ENCODE measurements at places on chromosomes 1 and 21. TPM values are rescaled to one million over a fixed set of nuclear protein-coding genes. Genes with fewer than 3 reads are reported as not detected.
A peak's percentile ranks its signal among the peaks of the same experiment; 100 is the strongest.

DNA sequence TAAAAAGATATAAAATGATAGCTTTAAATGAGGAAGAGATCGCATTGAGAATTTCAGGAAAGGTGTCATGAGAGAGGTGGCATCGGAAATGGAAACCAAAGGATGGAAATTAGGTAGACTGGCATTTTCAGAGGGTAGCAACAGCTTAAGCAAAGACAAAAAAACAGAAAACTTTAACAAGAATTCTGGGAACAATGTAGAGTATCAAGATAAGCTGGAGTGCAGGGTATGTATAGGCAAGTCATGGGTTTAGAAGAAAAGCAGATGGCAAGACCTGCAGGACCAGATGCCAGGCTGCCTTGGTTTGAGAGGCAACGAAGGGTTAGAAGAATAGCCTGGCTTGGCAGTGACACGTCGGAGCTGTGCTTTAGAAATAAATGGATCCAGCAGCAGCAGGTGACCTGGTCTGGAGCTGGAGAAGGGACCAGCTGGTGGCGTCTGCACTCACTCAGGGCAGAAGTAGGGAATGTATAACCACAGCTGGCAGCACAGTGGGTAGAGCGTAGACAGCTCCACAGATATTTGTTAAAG is 149.4 kb upstream of the TIAM1 start:
- no peak for DNase-seq

DNA sequence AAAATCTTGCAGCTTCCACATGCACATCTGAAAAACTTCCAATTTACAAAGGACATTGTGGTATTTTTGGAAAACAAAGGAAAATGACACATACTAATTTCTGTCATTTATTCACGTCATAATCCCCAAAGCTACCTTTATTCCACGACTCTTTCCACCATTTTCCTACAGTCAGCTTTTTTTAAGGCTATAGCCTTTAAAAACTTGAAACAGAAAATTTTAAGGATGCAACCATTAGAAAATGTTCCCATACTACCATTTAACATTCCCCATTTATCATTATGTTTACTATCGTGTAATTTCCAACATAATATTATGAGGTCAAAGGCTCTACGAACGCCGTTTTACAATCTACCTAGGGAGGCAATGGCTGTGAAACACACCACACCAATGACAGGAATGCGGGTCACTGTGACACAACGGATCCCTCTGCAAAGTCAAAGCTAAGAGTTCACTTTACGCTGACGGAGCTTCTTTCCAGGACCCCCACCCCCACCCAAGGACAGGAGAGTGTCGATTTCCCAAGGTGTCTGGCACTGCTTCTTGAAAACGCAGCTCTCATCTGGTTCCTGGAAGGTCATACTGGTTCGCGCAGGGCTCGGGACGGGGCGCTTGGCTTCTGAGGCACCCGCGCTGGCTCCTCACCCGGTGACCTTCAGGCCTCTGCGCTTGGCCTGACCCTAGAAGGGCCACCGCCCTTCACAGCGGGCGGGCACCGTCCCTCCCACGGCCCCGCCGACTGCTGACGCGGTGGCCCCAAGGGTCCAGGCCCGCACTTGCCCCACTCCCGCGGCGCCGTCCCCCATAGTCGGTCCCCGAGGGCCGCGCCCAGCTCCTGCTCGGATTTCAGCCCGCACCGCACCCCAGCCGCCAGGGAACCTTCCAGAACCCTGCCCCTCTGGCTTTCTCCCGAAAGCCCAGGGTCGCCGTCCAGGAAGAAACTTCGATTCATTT is 50.5 kb upstream of the ATF3 start:
- peak; percentile 80 for DNase-seq

- DNase-seq, result no peak
These were observed 18.9 kb downstream of the NECAP2 start for GRCh38 chr1:16459352-16459925.

GRCh38 chr21:41010101-41010435 is 157.9 kb upstream of the BACE2 start:
- no peak for DNase-seq

- DNase-seq, result no peak
These were observed 10.8 kb upstream of the MYOC start for GRCh38 chr1:171663036-171663853.

- peak; percentile 90 for DNase-seq
These were observed 23.8 kb upstream of the ECE1 start for GRCh38 chr1:21313886-21314721.

DNA sequence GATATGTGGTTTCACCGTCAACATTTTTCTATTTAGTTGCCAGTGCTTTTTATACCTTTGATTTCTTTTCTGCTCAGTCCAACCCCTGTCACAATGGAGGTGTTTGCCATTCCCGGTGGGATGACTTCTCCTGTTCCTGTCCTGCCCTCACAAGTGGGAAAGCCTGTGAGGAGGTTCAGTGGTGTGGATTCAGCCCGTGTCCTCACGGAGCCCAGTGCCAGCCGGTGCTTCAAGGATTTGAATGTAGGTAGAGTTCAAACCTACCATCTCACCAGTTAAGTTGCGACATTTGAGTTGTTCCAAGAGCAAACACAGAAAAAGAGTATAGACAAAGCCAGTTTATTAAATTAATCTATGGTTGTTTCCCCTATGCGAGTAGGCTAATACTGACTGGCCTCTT is 161.3 kb downstream of the CRB1 start:
- no peak for DNase-seq

DNA sequence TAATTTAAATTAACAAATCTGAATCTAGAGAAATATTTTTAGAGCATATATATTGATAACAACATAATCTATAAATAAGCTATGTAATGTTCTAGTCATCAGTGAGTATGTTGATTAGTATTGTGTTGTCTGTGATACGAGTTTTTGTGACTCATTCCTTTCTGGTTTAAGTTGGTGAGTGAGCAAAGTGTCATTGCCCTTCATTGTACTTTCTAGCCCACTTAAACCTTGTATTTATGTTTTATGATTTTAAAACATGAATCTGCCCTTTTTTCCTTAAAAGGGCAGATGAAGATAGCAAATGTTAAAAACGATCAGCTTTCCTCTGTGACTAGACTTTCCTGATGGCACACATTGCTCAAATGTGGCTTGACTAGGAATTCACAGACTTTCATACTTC is 38.5 kb downstream of the MACO1 start:
- no peak for DNase-seq

DNA sequence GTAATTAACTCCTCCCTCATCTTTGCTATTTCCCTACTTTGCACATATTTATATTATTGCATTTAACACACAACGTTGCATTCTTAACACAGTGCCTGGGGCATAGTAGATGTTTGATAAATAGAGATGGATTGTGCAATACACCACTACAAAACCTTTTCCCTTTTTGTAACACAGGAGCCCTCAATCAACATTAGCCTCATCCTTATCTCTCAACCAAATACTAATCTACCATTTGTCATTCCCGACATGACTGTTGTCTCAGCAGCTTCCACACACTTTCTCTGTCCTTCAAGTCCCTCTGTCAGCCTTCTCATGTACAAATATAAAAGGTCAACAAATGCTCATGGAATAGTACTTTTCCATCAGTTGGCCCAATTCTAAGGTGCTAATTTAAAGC is 78.9 kb upstream of the KCNK2 start:
- no peak for DNase-seq

- no peak for DNase-seq
These were observed 160.1 kb upstream of the CSF3R start for GRCh38 chr1:36642802-36643201.

GRCh38 chr1:215375381-215375780 is 191.7 kb upstream of the KCTD3 start:
- no peak for DNase-seq

- DNase-seq, result no peak
These were observed 21.1 kb downstream of the ERG start for GRCh38 chr21:38477226-38477625.

DNA sequence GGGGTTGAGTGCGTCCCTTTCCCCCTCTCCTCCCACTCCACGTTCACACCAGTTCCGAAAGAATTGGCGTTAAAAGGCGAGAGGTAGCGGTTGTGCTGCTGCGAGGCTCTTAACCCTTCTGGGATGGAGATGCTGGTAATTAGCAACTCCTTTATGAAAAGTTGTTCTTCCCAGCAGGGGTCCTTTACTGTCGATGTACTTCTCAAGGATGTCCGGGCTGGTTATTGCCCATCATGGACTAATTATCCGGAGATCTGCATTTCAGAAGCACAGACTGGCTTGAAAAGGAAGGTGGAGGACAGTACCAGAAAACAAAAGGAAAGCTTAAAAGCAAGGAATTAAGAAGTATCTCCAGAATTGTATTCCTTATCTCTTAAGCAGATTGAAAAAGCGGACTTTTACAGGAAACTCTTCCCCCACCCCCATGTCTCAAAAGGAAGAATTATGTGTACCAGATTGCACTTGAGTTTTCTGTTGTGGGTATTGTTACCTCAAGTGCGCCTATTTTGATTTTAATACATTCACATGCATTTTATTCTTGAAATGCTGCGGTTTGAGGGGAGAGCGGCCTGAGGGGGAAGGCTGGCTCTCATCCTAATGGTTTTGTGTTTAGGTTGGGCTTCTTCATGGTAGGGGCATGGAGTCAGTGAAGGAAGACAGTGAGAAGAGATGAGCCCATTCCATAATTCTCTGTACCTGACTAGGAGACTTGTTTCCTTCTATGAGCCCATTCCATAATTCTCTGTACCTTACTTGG is 1.5 kb downstream of the AK4 start:
- no peak for DNase-seq

GRCh38 chr1:232353001-232353400 is 276.9 kb downstream of the SIPA1L2 start:
- no peak for DNase-seq

DNA sequence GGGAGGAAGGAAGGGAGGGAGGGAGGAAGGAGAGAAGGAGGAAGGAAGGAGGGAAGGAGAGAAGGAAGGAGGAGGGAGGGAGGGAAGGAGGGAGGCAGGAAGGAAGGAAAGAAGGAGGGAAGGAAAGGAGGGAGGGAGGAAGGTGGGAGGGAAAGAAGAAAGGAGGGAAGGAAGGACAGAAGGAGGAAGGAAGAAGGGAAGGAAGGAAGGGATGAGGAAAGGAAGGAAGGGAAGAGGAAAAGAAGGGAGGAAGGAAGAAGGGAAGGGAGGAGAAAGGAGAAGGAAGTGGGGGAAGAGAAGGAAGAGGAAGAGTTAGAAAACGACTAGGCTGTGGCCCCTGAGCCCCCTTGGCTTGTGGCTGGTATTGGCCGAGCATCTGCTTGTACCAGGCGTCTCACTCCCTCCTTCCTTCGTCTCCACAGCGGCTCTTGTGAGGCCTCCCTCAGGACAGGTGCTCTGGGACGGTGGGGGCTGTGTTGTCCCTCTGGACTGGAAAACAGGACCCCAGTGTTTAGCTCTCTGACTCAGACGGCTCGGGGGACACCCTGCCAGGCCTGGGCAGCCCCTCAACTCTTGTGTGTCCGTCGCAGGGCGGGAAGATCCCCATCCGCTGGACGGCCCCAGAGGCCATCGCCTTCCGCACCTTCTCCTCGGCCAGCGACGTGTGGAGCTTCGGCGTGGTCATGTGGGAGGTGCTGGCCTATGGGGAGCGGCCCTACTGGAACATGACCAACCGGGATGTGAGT is 36.2 kb upstream of the C1QA start:
- DNase-seq, result no peak

DNA sequence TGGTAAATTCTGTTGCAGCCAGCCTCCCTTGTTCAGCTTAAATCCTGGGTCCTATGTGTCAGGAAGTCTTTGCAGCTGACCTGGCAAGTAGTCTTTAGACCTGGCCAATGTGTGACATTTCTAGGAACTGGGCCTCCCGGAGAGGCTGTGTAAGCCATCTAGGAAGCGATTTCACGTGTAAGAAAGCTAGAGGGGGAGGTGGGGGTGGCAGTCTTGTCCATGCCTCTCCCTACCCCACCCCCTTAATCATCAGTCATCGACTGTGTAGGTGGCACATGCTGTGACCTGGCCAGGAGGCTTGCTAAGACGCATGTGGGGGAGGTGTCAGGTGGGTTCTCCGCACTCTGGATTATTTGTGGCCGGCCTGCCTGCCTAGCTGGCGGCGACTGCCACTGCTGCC is 8.4 kb downstream of the C1orf226 start:
- DNase-seq, result no peak

DNA sequence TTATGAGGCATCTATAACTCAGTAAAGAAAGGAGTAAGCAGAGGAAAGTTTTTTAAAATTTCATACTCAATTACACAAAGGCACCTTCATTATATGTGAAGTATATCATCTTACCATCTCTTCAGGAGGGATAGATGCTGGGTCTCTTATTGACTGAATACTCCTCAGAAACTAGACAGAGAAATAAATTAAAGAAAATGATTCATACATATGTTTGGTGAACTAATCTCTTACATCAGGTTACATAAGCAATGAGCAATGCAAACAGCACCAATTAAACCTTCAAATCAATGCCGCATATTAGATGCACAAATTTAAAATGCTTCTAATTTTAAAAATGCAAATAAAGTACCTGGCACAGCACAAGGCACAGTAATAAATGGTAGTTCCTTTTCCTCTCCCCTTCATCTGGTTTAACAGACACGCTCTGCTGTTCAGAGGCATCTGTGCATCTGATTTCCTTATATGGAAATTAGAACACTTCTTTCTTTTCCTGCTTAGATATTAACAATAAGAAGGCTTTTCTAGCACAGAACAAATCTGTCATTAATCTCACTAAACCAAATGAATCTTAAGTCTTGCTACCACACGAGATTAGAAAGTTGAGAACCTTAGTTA is 20.0 kb downstream of the SCYL3 start:
- DNase-seq, result no peak

GRCh38 chr1:30879940-30880677 is 28.4 kb downstream of the SDC3 start:
- DNase-seq, result no peak

DNA sequence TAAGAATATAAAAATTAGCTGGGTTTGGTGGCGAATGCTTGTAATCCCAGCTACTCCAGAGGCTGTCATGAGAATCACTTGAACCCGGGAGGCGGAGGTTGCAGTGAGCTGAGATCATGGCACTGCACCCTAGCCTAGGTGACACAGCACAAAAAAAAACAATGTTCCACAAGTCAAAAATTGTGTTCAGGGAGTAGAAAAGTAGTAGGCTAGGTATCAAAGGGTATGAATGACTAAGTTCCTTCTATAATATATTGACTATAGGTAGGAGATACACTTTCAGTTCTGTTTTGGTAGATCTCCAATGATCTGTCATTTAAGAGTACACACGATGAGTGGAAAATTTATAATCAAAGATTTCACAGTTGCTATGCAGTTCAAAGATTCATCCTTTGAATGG is 16.7 kb downstream of the USP48 start:
- no peak for DNase-seq

DNA sequence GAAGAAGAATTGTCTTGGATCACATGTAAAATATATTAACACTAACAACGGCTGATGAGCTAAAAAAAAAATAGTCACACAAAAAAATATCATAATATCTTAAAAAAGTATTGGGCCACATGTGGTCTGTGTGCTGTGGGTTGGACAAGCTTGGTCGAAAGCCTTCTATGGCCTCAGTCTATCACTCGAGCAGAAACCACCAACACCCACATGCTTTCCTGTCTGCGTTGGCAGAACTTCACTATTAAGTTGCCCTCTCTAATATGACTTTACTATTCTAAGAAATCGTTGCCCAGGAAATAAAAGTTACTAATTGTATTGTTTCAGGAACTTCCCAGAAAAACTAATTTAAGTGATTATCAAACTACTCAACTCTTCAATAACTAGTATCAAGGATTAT is 28.2 kb upstream of the ETS2 start:
- DNase-seq, result no peak

ANKRD34A gene
- total RNA-seq, result 0.71 TPM

PADI2 gene
- total RNA-seq, result 0.36 TPM

ILDR2 gene
- total RNA-seq, result 8.6 TPM

TCHH gene
- 0.16 TPM for total RNA-seq

KCNJ9 gene
- 0.36 TPM for total RNA-seq

RGS13 gene
- 0.95 TPM for total RNA-seq

FCRLB gene
- total RNA-seq, result 0.95 TPM

CAMSAP2 gene
- 39.3 TPM for total RNA-seq

OR2T33 gene
- not detected for total RNA-seq

SELENOF gene
- total RNA-seq, result 97.9 TPM

GPR25 gene
- total RNA-seq, result not detected

Data from sigmoid colon (tissue), 7 donors.